Trophoblast cell (in vitro differentiated cells and primary cell): ENCODE measurements at places on chromosomes 12 and 14.

DNA sequence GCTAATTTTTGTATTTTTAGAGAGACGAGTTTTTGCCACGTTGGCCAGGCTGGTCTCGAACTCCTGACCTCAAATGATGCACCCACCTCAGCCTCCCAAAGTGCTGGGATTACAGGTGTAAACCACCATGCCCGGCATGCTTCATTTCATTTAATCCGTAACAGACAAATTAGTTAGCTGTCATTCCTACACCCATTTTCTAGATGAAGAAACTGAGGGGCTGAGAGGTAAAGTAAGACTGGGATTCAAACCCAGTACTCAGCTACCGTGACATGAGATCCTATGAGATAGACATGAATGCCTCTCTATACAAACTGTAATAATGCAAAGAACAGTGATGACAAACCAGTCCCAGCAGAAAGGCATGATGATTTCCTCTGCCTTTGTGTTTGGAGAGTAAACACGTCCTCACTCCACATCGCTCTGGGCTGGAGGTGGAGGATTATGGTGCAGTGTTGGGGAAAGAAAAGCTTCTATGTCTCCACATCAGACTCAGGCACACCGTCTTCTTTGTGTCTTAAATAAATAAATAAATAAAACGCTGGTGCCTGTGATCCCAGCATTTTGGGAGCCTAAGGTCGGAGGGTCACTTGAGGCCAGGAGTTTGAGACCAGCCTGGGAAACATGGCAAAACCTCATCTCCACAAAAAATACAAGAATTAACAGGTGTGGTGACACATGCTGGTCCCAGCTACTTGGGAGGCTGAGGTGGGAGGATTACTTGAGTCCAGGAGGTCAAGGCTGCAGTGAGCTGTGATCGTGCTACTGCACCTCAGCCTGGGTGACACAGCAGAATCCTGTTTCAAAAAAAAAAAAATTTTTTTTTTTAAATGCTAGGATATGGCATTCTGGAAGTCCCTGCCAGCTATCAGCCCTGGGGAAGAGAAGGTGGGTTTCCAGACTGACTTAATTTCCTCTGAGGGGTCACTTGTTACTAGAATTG lies 10.5 kb downstream of the VSX2 start:
- no peak for DNase-seq

- DNase-seq = no peak
Measured at GRCh38 chr12:20420557-20420956, 52.2 kb downstream of the PDE3A start.

DNA sequence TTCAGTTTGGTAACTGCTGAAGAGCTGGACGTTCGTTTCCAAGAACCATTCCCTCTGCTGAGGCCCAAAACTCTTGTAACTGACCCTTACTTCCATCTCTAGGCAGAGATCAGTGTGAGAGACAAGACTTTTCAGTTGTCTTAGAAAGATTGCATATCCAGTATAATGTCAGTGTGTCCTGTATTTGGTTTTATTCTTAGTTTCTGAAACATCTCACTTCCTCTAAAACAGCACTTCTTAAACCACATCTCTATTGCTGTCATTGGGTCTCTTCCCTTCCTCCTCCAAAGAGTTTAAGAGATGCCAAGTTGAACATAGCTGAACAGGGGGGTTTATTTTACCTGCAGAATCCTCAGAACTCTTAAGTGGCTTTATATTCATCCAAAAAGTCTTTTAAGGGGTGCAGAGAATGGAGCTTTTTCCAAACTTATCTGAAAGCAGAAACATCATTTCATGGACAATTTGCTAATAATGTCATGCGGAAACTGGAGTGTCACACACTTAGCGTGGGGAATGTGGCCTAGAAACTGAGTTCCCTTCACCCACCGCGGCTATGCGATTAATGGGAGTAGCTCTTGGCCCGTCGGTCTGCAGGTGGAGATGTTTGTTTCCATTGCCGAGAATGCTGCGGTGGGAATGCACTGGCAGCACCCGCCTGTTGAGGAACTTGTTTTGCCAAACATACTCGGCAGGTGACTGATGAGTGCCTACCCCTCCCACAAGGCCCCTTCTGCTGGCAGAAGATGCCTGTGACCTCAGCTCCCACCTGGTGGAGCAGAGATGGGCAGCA lies 148.2 kb downstream of the ADGRD1 start:
- DNase-seq = no peak

DNA sequence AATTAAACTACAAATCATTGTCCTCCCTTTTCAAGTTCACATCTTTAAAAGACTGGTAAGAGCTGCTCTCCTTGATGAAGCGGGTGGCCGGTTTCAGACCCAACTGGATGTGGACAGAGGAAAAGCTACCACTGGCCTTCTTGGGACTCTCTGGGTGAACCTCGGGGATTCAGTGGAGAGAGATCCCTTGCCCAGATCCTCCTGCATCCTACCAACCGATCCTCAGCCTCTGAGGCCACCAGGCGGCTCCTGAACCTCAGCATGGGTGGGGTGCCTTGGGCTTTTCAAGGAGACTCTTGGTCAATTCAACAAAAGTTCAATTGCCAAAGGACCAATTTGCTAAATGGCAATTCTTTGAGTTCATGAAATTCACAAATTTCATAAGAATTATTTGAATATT lies 84.5 kb downstream of the ZFP36L1 start:
- DNase-seq = no peak

DNA sequence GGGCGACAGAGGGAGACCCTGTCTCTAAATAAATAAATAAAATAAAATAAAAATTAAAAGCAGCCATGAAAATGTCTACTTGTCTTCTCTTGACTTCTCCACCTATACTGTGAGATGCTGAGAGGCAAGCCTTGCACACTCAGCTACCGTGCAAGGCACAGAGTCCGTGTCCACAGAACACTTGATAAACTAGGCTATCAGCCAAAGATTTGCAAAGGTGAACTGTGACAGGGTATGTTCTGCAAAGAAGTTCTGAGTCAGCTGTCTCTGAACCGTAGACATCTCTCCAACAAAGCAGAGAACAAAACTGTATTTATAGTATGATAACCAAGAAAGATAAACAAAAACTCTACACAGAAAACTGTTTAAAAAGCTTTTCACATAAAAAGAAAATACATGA lies 35.5 kb downstream of the STXBP6 start:
- DNase-seq = no peak

GRCh38 chr12:59603754-59604153 lies 7.9 kb downstream of the SLC16A7 start:
- no peak for DNase-seq

DNA sequence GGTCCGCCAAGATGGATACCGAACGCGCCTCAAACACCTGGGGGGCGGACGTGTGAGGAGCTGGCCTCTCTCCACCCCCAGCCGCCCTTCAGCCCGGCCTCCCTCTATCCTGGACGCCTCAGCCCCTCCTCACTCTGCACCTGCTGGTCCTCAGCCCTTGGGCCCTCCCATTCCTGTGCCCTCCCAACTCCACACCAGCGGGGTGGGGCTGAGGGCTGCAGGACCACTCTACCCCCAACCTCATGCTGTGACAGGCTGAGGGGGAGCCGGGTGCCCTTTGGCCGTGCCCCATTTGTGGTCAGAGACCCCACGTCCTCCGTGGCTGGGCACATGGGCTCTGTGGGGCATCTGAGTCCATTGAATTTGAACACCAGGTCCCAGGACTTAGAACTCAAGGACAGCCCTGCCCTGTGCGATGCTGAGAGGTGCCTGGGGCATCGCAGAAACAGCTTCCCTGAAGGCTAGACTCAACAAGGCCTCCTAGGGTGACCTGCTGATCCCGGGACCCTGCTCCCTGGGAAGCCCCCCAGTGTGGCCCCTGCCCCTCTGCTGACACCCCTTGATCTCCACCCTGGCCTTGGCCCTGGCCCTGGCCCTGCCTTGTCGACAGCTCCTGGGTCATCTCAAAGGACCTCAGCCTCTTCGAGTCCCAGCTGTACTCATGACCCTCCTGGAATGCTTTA lies 82.0 kb upstream of the SFSWAP start:
- DNase-seq = no peak

DNA sequence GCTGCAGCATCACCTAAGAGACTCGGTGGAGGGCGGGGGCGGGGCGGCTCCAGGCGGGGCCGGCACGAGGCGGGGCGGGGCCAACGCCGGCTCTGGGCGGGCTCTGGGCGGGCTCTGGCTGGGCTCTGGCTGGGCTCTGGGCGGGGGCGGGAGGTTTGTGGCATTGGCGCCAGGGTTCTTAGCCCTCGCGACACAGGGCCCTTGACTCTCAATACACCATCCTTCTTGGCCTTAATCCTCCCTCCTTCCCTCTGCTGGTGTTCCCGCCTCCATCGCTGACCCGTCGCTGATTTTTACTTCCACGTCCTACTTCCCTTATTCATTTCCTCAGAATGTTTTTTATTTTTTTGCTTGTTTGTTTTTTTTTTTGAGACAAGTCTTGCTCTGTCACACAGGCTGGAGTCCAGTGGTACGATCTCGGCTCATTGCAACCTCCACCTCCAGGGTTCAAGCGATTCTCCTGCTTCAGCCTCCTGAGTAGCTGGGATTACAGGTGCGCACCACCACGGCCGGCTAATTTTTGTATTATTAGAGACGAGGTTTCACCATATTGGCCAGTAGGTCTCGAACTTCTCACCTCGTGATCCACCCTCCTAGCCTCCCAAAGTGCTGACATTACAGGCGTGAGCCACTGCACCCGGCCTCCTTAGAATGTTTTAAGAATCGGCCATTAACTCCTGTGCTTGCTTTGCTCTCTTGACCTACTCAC lies at the start of gene BLTP3B:
BLTP3B (minus strand) TSS at position 24 of the 709 bp plus-strand sequence. CDS start 239 bp downstream, outside the sequence.
- peak; percentile 81 for DNase-seq

- DNase-seq = no peak
Measured at GRCh38 chr14:51386411-51386810, 146.4 kb downstream of the TMX1 start.

GRCh38 chr14:101927859-101928258 lies 36.5 kb upstream of the DYNC1H1 start:
- peak; percentile 46 for DNase-seq

DNA sequence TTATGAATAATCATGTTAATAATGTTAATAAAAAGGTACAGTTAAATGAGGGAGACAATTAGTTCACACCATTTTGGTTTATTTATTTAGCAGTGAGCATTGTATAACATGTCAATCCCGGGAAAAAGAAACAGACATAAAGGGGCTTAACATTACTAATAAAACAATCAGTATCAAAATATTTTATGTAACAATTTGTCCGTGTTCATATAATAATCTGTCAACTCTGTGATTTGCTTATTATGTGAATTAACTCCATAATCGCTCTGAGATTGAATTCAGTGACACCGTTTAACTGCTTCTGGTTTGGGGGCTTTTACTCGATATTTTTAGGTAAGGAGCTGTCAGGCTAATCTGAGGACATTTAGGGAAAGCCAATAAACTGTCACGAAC lies 95.8 kb upstream of the HMGA2 start:
- DNase-seq = no peak

DNA sequence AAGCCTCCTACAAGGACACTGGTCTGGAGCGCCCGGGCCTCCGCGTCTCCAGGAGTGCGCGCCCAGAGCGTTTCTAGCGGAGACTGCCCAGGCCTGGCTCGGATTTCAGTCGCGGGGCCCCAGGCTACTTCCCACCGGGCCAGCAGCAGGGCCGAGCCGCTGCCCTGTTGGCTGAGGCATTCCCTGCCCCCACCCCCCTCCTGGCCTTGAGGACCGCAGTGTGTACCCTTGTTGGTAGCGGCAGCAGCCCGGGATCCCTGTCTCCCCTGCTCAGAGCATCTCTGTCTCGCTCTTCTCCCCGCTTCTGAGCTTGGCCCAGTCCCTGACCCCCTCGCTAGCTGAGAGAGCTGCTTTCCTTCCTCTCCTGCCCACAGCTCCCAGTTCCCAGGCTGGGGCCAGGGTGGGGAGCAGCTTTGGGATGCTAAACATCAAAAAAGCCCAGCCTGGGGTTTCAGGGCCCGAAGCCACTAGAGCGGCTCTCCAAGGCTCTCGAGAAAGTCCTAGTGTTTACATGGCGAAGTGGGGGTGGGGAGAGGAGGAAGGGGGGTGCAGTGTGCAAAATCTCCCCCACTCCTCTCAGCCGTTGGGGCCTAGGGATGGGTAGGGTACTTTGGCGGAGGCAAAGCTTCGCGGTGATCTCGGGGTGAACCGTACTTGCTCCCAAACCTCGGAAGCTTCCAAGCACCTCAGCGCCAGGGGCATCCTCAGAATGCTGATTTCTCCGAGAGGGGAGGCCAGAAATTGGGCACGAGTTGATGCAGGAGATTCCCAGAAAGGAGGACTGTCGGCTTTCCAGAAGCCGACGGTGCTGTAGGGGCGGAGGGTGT lies 6.4 kb downstream of the NKX2-1 start:
- DNase-seq = no peak

- DNase-seq = no peak
Measured at GRCh38 chr14:45976001-45976400, 675.6 kb downstream of the RPL10L start.

DNA sequence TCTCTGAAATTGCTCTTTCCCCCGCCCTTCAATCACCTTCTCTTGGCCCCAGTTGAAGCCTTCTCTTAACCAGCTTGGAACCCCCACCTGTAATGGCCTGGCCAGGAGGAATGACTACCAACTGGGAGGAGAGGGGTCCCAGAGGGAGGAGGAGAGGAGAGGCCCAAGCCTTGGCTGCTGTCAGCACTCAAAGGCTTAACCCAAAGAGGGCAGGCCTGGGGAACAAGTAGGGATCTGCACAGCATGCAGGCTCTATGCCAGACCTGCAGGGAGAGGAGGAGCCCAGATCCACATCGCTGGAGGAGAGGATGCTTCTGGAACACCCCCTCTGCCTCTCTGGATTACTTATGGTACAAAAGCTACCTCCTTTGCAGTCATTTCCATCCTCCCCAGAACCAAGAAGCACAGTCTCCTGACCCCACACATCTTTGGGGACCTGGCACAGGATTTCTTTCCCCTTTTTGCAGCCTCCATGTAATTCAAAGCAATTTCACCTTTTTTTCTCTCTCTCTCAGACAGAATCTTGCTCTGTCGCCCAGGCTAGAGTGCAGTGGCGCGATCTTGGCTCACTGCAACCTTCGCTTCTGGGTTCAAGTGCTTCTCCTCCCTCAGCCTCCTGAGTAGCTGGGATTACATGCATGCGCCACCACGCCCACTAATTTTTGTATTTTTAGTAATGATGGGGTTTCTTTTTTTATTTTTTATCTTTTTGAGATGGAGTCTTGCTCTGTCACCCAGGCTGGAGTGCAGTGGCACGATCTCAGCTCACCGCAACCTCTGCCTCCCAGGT lies 6.2 kb downstream of the RARG start:
- no peak for DNase-seq

GRCh38 chr12:104790296-104791125 lies 167.6 kb downstream of the SLC41A2 start:
- peak; percentile 10 for DNase-seq

DNA sequence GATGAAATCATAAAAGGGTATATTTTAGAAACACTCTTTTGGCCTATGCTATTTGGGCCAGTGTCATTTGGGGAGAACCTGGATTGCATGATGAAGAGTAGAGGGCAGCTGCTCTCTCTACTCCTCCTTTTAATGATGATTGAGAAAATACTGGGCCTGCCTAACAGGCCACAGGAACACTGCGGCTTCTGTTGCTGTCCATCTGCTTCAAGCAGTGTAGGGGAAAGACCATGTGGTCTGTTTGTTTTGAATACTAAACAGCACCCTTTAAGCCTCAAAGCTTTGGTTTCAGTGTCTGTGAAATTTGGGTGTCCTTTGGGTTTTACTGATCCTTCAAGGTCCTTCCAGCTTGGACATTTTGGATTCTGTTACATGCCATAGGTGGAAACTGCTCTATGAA lies 78.0 kb downstream of the TTC6 start:
- DNase-seq = no peak
